Cardiac muscle cell (in vitro differentiated cells and primary cell): ENCODE measurements at places on chromosomes 7 and 10. TPM values are rescaled to one million over a fixed set of nuclear protein-coding genes. Genes with fewer than 3 reads are reported as not detected.

GRCh38 chr10:6944436-6944835 lies 364.4 kb upstream of the PRKCQ start:
- DNase-seq, result no peak

Gene HYCC1
- polyA plus RNA-seq, result 13.3 and 21.0 TPM in 2 replicates

- DNase-seq, result no peak
Measured at GRCh38 chr7:40072268-40072667, 62.2 kb downstream of the MPLKIP start.

Gene SLC18A2
- 0.30 and 1.0 TPM in 2 replicates for polyA plus RNA-seq

- no peak for DNase-seq
Measured at GRCh38 chr10:46091080-46091827, 45.2 kb upstream of the MSMB start.

- DNase-seq, result no peak
Measured at GRCh38 chr10:131862548-131862947, 38.3 kb upstream of the PPP2R2D start.

GRCh38 chr10:35668865-35669650 lies 27.0 kb upstream of the FZD8 start:
- DNase-seq, result no peak
